ENCODE measurements at places on chromosomes 12 and 14.

DNA sequence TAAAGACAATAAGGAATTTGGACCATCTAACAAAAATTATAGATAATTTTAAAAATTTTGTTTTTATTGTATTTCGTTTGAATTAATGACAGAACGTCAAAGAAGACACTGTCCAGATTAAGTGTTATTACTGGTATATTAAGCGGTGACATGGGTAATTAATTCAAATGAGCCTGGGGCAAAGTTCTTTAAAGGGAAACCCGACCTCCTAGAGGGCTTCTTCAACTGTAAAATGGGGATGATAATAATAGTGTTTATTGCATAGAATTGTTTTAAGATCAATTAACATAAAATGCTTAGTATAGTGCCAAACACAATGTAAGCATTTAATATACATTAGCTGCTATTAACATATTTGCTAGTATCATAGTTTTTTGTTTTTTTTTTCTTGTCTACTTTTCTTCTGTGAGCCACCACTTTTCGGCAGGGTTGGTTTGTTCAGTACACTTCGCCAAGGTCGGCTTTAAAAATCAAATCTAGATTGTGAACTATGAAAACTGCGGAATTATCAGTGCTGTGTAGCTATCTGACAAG is 514 bp upstream of the LARP4 start:
- DNase-seq, result peak; percentile 6

GRCh38 chr12:129561304-129561703 is 342.5 kb downstream of the TMEM132D start:
- DNase-seq, result no peak

- DNase-seq, result no peak
These were observed 199.8 kb upstream of the RBM19 start for GRCh38 chr12:114165921-114166320.

DNA sequence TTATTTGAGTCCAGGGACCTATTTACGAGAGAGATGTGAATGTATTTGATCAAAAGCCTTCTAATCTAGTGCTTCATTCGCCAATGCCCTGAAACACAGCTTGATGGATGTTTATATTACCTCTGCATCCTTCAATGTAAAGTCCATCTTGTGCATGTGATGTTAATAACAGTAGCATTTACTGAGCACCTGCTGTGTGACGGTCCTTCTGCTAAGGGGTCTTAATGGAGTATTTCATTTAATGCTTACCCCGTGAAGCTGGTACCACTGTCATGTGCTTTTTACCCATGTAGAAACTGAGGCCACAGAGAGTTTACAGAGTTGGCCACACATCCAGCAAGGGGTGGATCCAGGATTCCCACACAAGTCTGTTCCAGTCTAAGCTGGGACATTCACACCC is 237.3 kb downstream of the ADGRD1 start:
- DNase-seq, result no peak

- DNase-seq, result no peak
These were observed 162.7 kb upstream of the PWP1 start for GRCh38 chr12:107522692-107523477.

DNA sequence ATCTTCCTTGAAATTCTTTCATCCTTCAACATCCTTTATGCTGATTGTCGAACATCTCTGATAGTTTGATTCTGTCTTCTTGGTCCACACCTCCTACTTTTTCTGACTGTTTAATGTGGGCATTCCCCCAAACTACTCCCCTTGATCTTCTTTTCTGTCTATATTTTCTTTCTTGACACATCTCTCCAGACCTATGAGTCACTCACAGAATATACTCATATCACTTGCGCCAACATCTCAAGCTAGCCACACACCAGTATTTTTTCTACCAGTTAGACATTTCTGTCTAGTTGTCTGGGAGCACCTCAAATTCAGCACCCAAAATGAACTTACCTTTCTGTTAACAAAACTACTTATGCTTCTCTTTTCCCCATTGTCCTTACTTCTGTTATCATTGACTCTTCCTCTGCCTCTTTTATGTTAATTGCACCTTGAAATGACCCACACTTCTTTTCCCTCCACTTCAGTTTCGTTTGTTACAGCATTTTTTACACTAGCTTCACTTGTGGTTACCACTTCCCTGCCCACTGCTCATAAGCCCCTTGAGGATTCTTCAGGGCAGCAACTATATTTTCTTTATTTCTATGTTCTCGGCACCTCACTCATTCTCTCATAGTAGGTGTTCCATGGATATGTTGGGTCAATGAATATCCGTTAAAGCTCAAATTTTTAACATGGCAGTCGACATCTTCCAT is 33.5 kb downstream of the TSHR start:
- no peak for DNase-seq

- DNase-seq, result no peak
These were observed 279.3 kb downstream of the NPAS3 start for GRCh38 chr14:33218026-33218425.

GRCh38 chr12:4265280-4265679 is 8.3 kb upstream of the CCND2 start:
- no peak for DNase-seq

GRCh38 chr12:8088574-8088973 is 6.5 kb downstream of the NECAP1 start:
- DNase-seq, result peak; percentile 70

DNA sequence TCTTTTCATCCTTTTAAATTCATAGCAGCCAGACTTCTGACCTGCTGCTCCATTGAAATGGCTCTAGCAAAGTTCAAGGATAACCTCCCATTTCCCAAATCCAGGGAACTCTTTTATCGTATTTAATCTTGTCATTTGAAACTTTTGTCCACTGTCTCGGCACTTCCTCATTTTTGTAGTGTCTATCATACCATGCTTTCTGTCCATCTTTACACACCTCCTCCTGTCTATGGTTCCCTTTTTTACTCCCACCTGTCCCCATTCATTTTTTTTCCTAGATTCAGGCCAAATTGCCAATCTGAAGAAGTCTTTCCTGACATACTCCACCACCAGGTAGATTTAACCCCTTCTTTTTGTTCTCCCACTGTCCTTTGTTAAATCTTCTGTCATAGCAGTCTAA is 31.0 kb downstream of the NFYB start:
- DNase-seq, result no peak

DNA sequence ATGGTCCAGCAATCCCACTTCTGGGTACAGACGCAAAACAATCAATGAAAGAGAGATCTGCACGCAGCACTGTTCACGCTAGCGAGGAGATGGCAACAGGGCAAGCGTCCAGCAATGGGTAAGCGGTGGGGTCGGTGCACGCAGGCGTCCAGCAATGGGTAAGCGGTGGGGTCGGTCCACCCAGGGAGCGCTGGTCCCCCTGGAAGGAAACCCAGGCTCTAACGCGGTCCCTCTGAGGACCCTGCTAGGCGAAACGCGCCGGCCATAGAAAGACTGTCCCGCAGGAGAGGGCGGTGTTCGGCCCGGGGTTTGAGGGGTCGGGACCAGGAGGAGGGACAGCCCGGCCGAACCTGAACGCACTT is 618 bp upstream of the PGAM5 start:
- no peak for DNase-seq

- no peak for DNase-seq
These were observed 103.5 kb downstream of the METTL25 start for GRCh38 chr12:82461836-82462235.

GRCh38 chr12:64147011-64147631 is 75.0 kb downstream of the KICS2 start:
- no peak for DNase-seq

DNA sequence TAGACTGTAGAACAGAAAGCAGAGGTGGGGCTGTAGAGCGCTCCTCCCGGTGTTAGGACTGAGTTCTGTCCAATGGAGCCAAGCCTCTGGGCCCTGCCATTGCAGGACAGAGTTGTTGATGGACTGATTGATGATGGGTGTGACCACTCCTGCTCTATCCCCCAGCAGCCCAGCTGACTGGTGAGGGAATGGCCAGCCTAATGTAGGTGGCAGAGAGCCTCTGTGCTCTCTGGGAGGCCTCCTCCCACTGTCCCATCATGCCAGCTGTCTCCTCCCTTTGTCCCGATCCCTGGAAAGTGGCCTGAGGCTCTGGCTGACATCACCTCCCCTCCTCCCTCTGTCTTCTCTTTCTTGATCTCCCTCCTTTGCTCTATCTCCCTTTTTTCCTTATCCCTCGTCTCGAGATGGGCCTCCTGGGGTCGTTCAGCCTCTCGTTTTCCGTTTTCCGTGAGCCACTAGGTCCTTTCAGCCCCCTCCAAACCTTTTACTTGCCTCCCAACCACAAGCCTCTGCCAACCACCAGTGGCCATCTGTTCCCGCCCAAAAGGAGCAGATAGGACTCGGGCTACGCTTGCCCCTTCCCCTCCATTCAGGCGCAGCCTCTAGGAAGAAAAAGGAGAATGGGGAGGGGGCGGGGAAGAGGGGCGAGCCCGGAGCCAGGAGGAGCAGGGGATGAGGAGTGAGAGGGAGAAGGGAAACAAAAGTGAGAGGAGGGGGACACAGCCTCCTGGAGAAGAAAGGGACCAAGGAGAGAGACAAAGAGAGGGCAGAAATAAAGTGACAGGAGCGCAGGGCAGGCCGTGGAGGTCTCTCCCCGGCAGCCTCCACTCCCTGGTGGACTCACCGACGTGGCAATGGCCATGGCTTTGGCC is 572 bp downstream of the EFS start:
- no peak for DNase-seq

DNA sequence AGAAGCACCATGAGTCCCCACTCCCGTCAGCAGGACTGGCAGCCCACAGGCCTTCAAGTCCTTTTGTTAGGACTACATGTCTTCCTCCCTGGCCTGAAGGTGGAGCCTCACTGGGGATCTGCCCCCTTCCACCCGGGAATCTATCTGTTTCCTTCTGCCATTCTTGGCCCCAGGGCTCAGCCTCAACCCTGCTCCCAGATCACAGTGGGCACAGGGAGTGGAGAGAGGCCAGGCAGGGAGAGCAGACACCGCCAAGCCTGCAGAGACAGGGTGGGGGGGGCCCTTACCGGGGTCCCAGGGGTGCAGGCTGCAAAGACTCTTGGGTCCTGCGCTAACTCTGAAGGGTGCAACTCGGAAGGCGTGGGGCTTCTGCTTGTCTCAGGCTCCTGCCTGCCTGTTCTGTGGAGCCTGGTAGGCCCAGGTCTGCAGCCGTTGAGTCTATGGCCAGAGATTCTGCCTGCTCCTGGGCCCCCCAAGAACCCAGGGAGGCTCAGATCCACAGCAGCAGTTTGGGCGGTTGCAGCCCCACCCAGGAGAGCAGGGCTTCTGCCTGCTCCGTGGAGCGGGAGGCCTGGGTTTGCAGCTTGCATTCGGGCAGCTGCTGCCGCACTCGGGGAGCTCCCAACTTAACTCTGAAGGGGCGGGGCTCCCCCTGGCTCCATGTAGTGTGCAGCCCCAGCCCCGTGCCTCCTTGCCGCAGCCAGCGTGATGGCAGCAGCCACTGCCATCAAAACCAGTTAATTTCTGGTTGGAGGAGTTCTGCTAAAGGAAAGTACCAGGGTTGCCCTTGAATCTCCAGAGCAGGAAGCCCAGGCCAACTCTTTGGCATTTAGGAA is 21.7 kb upstream of the PLBD1 start:
- no peak for DNase-seq

- no peak for DNase-seq
These were observed 46.7 kb downstream of the DAD1 start for GRCh38 chr14:22542360-22542759.

DNA sequence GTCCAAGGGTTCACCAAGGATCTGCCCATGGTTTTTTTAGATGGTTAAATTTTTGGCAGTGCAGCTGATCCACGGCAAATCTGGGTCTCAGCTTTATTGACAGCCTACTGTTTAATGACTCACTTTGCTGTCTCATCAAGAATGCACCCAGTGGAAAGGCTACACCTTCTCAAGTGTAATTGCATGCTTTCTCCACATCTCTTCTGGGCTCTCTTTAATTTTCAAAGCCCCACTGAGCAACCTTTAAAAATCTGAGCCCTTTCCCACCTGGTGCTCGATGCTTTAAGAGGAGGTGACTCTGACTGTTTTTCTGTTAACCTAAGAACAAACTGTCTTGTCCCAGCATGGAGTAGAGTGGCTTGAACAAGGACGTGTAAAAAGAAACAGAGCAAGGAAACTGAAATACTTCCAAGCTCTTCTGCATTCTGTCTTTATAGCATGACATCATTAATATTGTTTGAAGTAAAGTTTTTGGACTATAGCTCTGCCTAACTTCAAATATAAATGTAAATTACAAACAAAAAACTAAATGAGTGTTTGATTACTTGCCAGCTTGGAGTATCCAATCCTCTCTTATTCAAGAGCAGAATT is 214.2 kb upstream of the KRR1 start:
- no peak for DNase-seq

- no peak for DNase-seq
These were observed 25.2 kb downstream of the LTBP2 start for GRCh38 chr14:74586681-74587362.

DNA sequence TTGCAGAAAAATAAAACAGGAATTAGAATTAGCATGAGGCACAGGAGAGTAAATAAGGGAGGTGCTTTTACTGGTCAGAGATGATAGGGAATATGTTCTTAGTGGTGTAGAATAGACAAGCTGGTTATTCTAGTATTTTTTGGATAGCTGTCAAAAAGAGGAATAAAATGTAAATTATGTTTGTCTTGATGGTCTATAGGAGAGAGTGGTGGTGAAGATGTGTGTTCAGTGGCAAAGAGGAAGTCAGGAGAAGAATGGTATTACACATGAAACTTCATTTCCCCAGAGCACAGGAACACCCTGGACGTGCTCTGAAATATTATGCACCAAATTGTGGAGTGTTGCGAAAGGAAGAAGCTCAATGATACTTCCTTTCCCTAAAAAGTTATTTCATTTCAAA is 27.8 kb downstream of the MUCL1 start:
- no peak for DNase-seq

GRCh38 chr14:21205026-21205677 is 49.3 kb upstream of the OR5AU1 start:
- DNase-seq, result no peak

- no peak for DNase-seq
These were observed 73.2 kb upstream of the BICD1 start for GRCh38 chr12:32033406-32033805.

- no peak for DNase-seq
These were observed 12.7 kb downstream of the TGFB3 start for GRCh38 chr14:75969126-75969525.

DNA sequence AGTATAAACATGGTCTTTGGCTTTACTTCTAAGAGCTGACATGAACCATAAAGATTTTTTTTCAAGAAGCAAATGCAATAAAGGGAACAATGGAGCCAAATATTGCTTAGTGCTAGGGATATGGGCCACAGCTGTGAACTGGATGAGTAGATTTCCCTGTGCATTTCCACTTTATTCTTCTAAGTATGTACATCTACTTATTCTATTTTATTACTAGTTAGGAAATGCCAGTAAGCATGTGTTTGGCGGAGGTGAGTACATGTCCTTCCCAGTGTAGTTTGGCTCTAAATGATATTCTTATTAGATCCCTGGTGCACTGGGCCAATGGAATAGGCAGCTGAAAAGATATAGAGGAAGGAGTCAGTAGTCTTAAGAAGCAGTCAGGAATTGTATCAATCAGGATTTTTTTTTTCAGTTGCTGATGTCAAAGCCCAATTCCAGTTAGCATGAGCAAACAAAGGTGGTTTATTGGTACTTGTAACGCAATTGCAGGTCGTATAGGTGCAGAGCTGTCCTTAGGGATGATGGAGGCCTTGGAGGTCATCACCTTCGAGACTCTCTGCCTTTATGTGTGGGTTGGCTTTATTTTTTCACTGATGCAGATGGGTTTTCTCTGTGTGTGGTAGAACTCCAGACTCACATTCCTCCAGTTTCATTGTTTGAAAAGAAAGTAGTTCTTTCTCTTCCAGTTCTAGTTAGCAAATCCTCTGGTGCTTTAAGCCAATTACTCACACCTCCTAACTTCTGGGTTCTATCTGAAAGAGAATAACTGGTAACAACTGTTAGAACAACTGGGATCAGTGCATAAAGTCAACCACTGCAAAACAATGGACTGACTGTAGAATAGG is 139.0 kb upstream of the LRIG3 start:
- no peak for DNase-seq

All from Jurkat, Clone E6-1 (cell line).